ENCODE measurements at places on chromosomes 16 and 17.

DNA sequence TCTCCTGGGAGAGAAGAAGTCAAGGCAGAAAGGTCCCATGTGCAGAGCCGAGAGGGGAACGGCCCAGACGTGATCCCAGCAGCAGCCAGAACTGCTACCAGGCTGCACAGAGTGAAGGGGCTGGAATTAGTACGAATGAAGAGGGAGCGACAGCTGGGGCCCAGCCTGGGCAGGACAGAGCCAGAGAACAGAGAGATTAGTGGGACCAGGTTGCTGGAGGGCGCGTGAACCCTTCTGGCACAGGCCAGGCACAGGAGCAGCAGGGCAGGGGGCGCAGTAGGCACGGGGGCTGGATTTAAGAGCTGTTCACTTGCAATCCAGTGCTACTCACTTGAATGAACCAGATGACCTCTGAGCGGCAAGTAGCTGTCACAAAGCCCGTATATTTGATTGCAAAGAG, 66.9 kb downstream of the PLXDC1 start:
- no peak for DNase-seq

- peak; percentile 92 for DNase-seq
These were observed 43.1 kb downstream of the PIK3R5 start for GRCh38 chr17:8922451-8922850.

DNA sequence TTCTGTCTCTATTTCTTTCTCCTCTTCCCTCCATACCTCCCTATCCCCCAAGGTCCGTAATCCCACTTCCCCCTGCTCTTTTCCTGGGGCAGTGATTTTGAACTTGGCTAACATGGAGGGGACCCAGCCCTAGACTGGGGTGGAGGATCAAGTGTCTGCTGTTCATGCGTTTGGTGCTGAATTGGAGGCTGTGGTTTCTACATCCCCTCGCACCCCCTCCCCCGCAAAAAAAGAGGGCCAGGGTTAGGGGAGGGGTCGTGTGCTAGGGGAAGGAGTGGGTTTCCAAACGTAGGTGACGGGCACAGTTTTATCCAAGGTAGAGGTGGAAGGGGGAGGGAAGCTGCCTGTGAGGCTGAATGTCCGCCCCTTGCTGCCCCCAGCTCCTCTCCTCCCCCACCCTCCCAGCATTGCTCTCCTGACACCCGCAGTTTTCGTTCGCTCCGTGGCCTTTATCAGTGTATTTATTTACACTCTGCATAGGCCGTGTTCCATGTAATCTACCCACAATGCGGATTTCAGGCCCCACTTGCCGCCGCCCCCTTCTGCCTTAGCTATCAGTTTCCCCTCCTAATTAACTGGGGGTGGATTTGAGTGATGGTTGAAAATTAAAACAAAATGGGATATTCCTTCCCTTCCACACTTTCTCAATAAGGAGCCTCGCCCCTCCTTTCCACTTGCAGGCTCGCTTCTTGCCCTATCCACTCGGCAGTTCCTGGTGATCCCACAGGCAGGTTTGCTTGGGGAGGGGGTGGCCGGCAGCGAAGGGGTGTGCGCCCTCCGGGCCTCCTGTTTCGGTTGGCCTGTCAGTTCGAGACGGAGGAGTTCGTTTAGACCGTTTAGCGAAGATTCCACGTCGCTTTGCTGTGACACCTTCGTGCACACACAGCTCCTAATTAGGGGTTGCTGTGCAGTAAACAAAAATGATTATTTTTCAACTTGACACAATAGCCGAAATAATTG, 2.0 kb downstream of the GNAO1 start:
- DNase-seq: no peak

- DNase-seq: peak; percentile 84
These were observed 1.6 kb downstream of the ACLY start for GRCh38 chr17:41917192-41917591.
